CD8-positive, alpha-beta memory T cell (primary cell): ENCODE measurements at places on chromosomes 4 and X. TPM values are rescaled to one million over a fixed set of nuclear protein-coding genes. Genes with fewer than 3 reads are reported as not detected.

Gene HSFX4
- not detected for total RNA-seq

Gene UGT2B15
- not detected for total RNA-seq

Gene FGG
- not detected for total RNA-seq

Gene PLCXD1
- 30.6 TPM for total RNA-seq

Gene IL1RAPL1
- not detected for total RNA-seq

Gene ARHGAP24
- not detected for total RNA-seq

Gene MAGEA2
- total RNA-seq = not detected

Gene TMPRSS11F
- total RNA-seq = not detected

DNA sequence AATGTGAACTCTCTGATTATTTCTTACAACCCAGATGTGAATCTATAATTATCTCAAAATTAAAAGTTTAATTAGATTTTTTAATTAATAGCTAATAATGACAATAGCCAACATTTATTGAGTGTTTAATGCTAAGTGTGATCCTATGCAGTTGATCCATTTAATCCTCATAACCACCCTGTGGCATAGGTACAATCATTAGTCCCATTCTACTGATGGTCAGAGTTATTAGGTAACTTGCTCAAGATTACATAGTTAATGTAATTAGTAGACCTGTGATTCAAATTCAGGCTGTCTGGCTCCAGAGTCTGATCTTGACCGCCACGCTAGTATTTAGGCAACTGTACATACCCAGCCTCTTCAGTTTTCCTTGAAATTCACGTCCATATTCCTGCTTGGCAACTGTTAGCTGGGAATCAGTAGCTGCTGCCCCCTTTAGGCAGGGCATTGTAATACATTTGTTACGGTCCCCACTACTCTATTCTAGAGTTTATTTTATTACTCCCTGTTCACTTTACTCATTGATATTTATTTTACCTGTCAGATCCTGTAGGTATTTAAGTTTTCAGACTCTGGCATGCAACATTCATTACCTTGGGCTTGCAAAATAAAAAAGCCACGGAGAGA is 20.6 kb upstream of the TEC start:
- no peaks in the 10 kb centered on the region for H3K4me1 ChIP-seq
- no peak for DNase-seq
- H3K4me3 ChIP-seq = no peak overlapping the region
- H3K36me3 ChIP-seq = no peaks in the 10 kb centered on the region

GRCh38 chr4:52959541-52959940 is 97.4 kb downstream of the RASL11B start:
- H3K4me1 ChIP-seq = no peaks in the 10 kb centered on the region
- no peak for DNase-seq
- H3K4me3 ChIP-seq = no peak overlapping the region
- no peak overlapping the region for H3K27ac ChIP-seq
- no peaks in the 10 kb centered on the region for H3K27me3 ChIP-seq
- H3K36me3 ChIP-seq = no peaks in the 10 kb centered on the region

DNA sequence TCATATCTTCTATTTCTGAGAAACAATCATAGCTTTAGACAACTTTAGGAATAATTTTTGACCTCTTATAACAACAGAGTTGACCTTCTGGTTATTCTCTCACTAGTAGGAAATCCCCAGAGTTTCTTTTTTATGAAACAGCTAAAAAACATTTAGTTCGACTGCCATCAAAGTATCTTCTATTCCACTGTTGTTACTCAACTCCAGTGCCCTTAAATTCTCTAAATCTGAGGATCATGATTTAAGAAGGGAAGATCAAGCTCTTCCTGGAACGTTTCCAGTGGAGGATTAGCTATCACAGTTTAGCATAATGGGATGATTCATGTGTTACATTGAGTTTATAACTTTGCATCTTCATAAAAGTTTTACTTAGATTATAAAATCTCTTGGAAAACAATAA is 134.9 kb upstream of the VEGFC start:
- DNase-seq = no peak
- no peaks in the 10 kb centered on the region for H3K36me3 ChIP-seq
- H3K4me1 ChIP-seq = no peaks in the 10 kb centered on the region
- no peaks in the 10 kb centered on the region for H3K27me3 ChIP-seq
- H3K27ac ChIP-seq = no peak overlapping the region

- H3K4me1 ChIP-seq = peaks cover 7% of the 10 kb centered on the region
- H3K27ac ChIP-seq = peak within 1 kb of the TSS; percentile 64
- peak; percentile 72 for DNase-seq
These were observed at the start of gene APOOL for GRCh38 chrX:85003655-85004244. Gene APOOL (plus strand): TSS chrX:85003877. CDS start chrX:85003913, 36 bp downstream.

GRCh38 chrX:2538031-2538757 is 37.4 kb upstream of the DHRSX start:
- H3K27me3 ChIP-seq = no peaks in the 10 kb centered on the region
- no peaks in the 10 kb centered on the region for H3K36me3 ChIP-seq
- no peak overlapping the region for H3K4me3 ChIP-seq
- H3K27ac ChIP-seq = no peak overlapping the region
- no peak for DNase-seq
- no peaks in the 10 kb centered on the region for H3K4me1 ChIP-seq

- H3K36me3 ChIP-seq = no peaks in the 10 kb centered on the region
- DNase-seq = no peak
- no peak overlapping the region for H3K4me3 ChIP-seq
- no peak overlapping the region for H3K27ac ChIP-seq
- no peaks in the 10 kb centered on the region for H3K27me3 ChIP-seq
These were observed 30.5 kb upstream of the DKK2 start for GRCh38 chr4:107066621-107067020.

GRCh38 chr4:173242466-173243250 is 74.0 kb downstream of the GALNT7 start:
- no peaks in the 10 kb centered on the region for H3K4me1 ChIP-seq
- H3K27me3 ChIP-seq = no peaks in the 10 kb centered on the region
- H3K27ac ChIP-seq = no peak overlapping the region

DNA sequence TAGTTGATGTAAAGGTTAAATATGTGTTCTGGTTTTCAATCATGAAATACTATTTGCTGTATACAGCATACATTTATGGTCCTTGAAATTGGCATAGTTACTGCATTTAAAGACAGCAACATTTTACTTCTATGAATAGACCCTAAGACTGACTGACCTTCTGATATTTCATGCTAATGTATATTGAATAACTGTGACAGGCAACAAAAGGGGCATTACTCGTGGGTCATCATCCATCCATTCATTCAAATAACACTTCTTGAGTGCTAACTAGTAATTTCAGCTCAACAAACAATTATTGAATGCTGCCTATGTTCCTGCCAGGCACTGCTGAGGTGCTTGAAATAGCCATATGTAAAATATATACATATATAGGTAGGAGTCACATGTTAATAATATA is 92.8 kb upstream of the ADAMTS3 start:
- H3K36me3 ChIP-seq = no peaks in the 10 kb centered on the region
- H3K4me3 ChIP-seq = no peak overlapping the region
- DNase-seq = no peak
- H3K27ac ChIP-seq = no peak overlapping the region

GRCh38 chr4:155099231-155099630 is 109.2 kb upstream of the NPY2R start:
- DNase-seq = no peak
- no peaks in the 10 kb centered on the region for H3K27me3 ChIP-seq
- H3K27ac ChIP-seq = no peak overlapping the region
- H3K4me1 ChIP-seq = no peaks in the 10 kb centered on the region
- H3K4me3 ChIP-seq = no peak overlapping the region

GRCh38 chrX:102085706-102086105 is 39.8 kb upstream of the TCEAL2 start:
- H3K27me3 ChIP-seq = no peaks in the 10 kb centered on the region
- H3K4me3 ChIP-seq = no peak overlapping the region

DNA sequence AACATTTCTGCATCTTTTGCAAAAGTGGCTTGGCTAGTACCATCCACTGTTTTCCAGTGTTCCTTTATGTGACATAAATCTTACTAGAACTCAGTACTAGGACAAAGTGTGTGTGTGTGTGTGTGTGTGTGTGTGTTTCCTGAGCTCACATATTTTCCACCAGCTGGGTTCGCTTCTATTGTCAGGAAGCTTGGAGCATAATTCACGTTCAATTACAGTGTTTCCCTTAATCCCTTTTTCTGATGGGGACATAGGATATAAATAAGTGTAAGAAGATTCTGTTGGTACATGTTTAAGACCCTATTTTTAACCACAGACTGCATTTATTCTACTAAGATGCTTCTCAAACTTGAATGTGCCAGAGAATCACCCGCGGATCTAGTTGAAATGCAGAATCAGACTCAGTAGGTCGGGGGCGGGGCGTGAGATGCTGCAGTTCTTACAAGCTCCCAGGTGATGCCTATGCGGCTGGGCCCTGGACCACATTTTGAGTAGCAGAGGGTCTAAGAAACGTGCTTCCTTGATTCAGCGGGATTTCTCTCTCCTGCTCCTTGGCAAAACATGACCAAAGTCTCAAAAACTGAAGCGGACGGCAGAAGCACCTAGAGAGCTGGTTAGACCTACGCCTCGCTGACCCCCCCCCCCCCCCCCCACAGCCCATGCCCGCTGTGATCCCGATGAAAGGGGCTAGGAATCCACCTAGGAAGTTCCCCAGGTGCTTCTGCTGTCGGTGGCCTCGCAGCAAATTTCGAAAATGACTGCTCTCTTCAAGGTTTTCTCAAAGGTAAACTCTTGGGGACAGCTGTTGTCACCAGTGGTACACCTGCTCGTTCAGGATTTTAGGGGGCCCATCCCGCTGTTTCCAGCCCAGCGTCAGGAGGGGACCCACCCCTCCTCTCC is 797 bp downstream of the CD99L2 start:
- H3K27me3 ChIP-seq = no peaks in the 10 kb centered on the region
- no peaks in the 10 kb centered on the region for H3K36me3 ChIP-seq
- H3K4me1 ChIP-seq = peaks cover 6% of the 10 kb centered on the region
- H3K4me3 ChIP-seq = peak overlapping the region; percentile 43
- peak; percentile 11 for DNase-seq

DNA sequence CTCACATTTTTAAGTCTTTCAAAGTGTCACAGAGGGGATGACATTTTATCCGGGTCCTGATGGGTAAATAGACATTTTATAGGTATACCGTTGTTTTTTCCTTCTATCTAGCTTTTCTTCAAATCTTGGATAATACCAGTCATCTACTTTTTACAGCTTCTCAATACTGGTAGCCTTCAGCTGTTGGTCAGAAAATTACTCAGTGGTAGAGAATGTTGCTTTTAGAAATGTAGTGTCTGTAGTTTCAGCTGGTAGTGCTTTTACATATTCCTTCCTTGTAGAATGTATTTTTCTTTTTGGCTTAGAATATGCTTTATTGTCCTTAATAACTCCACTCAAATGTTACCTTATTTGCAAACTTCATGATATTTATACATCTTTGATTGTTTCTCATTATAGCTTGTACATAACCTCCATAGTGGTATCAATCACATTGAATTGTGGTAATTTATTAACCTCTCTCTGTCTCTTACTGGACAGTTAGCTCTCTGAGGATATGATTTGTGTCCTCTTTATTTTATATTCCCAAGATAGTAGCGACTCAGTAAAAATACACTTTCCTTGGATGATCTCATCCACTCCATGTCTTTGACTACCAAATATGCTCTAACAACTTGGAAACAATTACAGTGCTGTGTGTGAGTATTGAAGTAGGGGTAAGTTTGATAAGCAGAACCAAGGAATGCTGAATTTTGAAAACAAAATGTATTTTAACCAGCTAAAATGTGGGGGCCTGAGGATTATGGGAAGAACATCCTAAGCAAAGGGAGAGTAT is 53.8 kb downstream of the RAP1GDS1 start:
- no peaks in the 10 kb centered on the region for H3K27me3 ChIP-seq
- no peak for DNase-seq
- H3K4me3 ChIP-seq = no peak overlapping the region
- H3K27ac ChIP-seq = no peak overlapping the region
- no peaks in the 10 kb centered on the region for H3K36me3 ChIP-seq
- H3K4me1 ChIP-seq = no peaks in the 10 kb centered on the region

DNA sequence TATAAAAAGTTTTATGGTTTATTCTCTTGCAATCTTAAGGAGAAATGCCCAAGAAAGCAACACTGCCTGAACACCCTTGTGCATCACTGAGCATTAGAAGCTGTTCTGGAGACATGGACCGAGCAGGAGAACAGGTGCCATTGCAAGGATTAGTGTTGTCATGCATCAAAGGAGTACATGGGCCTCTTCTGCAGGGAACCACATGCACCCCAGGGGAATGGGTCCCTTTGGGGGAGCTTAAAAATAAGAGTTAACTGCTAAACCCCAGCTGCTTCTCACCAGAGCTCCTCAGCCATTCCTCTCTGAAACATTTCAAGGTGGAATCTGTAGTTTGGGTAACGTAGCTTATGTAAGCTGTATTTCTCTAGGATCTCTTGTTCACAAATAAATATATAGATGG is 353.0 kb upstream of the SLC7A11 start:
- no peak overlapping the region for H3K4me3 ChIP-seq
- no peaks in the 10 kb centered on the region for H3K4me1 ChIP-seq
- H3K36me3 ChIP-seq = no peaks in the 10 kb centered on the region
- no peaks in the 10 kb centered on the region for H3K27me3 ChIP-seq
- no peak for DNase-seq

DNA sequence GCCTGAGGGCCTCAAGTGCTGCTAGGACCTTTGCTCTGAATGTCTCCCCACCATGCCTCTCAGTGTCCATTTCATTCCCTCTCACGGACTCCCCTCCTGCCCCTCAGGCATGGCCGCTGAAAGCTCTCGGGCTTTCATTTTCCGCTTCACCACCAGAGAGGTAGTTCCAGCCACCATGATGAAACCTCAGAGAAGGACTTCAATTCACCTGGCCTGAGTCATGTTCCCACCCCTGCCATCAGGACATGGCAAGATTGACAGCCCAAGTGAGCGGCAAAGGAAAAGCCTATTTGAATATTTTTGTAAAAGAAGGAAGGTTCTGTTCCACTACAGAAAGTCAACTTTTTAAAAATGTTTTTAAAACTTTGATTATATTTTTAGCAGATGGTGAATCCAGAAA is 249.3 kb upstream of the GALNT7 start:
- H3K4me1 ChIP-seq = no peaks in the 10 kb centered on the region
- H3K4me3 ChIP-seq = no peak overlapping the region
- no peak overlapping the region for H3K27ac ChIP-seq
- DNase-seq = no peak

DNA sequence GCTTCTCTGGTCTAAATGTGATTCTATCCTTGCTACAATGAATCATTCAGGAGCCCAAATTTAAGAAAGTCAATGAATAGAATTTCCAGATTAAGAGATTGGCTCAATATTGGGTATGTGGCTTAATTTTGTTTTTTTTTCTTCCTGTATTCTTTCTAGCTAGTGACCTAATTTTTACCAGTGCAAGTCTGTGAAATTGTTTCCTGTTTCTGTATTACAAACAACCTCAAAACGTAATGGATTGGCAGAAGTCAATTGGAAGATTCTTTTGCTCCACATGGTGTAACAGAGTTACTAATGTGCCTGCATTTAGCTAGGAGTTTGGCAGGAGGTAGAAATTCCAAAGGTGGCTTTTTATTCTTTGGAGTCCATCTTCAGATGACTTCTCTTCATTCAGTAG is 17.6 kb downstream of the DYNLT3 start:
- H3K4me1 ChIP-seq = peaks cover 5% of the 10 kb centered on the region
- no peaks in the 10 kb centered on the region for H3K27me3 ChIP-seq
- no peak overlapping the region for H3K4me3 ChIP-seq
- no peak overlapping the region for H3K27ac ChIP-seq
- no peak for DNase-seq
